Tibial nerve (tissue), 4 donors: ENCODE measurements at places on chromosomes 5 and 9. TPM values are rescaled to one million over a fixed set of nuclear protein-coding genes. Genes with fewer than 3 reads are reported as not detected.

GRCh38 chr5:16304846-16305245 lies 125.3 kb upstream of the MARCHF11 start:
- DNase-seq, result no peak

PCDHB2 gene
- total RNA-seq, result 7.5 TPM

- no peak for DNase-seq
These were observed 5.8 kb upstream of the MEF2C start for GRCh38 chr5:88888848-88889188.

DNA sequence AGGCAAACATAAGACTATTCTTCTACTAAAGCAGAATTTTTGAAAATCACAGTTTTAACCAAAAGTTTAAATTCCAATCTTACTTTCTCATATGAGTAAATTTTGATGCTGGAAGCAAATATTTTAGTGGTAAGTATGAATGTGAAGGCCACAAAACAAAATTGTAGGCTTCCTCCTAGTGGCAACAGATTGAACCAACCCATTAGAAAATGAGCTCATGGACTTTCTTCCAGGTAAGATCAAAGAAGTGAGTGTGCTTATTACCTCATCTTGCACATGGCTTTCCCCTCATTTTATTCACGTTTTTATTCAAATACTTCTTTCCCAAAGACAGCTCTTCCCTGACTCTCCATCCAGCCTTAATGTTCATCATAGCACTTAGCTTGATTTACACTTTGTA lies 16.5 kb upstream of the RLN2 start:
- no peak for DNase-seq

GRCh38 chr9:112487799-112488340 lies 1.2 kb downstream of the KIAA1958 start:
- no peak for DNase-seq

DNA sequence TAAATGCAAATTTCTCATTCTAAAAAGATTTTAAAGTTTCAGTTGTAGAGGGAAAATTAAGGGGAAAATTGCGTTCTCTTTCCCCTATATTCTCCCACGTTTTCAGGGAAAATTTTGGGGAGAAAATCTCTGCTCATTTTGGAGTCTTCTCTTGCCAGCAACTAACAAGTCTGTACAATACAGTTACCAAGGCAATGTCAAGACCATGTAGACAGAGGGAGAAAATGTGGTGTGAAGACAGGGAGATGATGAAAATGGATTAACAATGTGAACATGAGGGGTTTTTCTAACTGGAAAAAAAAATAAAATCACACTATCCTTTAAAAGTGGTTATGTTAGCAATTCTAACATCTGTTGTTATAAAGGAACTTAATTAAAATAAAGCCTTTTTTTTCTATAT lies 22.3 kb downstream of the SLC1A3 start:
- no peak for DNase-seq

IGFBPL1 gene
- 0.60 TPM for total RNA-seq

TLX3 gene
- total RNA-seq, result not detected

- no peak for DNase-seq
These were observed 77.1 kb upstream of the STXBP1 start for GRCh38 chr9:127534931-127535330.

DNA sequence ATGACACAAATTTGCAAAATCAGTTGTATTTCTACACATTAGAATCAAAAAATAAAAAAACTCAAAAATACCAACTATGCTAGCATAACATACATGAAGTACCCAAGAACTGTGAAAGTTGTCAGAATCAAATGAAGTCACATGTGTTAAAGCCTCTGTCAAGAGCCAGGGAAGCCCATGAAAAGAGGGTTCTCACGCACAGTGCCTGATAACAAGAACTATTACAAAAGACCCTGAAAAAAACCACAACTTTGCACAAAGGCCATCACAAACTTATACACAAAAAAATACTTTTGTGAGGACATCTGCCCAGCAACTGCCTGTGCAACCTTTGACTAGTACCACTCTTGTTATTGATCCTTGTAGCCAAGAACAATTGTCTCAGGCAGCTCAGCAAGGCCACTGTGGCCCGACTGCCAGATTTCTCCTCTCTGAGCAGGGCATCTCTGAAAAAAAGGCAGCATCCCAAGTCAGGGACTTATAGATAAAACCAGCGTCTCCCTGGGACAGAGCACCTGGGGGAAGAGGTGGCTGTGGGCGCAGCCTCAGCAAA lies 28.9 kb upstream of the HNRNPA0 start:
- no peak for DNase-seq

DNA sequence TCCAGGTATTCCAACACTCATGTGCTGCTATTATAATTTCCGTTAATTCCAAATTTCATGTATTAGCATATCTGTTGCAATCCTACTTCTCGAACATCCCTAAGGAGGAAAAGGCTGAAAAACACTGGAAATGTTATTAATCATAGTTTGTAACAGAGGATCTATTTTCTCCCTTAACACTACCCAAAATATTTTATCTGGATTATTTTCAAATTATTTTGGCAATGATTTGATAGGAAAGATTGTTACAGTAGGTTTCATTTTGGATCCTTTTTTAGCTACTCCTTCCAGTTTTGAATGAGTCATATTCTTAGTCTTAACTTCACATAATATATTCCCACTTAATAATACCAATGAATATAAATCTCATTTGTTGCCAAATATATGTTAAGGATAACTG lies 13.9 kb upstream of the NAA35 start:
- no peak for DNase-seq

- peak; percentile 58 for DNase-seq
These were observed 1.5 kb upstream of the TESK1 start for GRCh38 chr9:35603506-35603985.

DNA sequence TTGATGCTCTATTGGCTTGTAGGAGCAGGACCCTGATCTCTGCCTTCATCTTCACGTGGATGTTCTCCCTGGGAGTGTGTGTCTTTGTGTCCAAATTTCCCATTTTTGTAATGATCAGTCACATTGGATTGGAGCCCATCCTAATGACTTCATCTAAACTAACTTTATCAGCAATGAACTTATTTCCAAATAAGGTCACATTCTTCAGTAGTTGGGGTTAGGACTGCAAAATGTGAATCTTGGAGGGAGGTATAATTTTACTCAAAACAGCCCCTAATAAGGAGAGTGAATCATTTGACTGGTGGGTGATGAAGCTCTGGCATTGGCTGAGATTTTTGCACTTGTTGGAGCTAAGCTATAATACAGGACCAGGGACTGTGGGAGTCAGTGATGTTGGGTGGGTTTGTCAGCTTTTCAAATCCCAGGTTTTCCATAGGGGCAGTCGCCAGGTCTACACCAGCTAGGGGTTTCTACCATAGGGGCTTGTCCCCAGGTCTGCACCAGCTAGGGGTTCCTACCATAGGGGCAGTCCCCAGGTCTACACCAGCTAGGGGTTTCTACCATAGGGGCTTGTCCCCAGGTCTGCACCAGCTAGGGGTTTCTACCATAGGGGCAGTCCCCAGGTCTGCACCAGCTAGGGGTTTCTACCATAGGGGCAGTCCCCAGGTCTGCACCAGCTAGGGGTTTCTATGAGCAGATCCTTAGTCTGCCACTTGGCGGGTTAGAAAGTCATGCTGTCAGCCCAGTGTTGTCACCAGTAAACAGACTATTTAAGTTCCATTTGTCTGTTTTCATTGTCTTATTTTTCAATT lies 382.6 kb upstream of the DAP start:
- DNase-seq, result no peak
